Effector memory CD8-positive, alpha-beta T cell (primary cell): ENCODE measurements at places on chromosomes 2 and 18.

DNA sequence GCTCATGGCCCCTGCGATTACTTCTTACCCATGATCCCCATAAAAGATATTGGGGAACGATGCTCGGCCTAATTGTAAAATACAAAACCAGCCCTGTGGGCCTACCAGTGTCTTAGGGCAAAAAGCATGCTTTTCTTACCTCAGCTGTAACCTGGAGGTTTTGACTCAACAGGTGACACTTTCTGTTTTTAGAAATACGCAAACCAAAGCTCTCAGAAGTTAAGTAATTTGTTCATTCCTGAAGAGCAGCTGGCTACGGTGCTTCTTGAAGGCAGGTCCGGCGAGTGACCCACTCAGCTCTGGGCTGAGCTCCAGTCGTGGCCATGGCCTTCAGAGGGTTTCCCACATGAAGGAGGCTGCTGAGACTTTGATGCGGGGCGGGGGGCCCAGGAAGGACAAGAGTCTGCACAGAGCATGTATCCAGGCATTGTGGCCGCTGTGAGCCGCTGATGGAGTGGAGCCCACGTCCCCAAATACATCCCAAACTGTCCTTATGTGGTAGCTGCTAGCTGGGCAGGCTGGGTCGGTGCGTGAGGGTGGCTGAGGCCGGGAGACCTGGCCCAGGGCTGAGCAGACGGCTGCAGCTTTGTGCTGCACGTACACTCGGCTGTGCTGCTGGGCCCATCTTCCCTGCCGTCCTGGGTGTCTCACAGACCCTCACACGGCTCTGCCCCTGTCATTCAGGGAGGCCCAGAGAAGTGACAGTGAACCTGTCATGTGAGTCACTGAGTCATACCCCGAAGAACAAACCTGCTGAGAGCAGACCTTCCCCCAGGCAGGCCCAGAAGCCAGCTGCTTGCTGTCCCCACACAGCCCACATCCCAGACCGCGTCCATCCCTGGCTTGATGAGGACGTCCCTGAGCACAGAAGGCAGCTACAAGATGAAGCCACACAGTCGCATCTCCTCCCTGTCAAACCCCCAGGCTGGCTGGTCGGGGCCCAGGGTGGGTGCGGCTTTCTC is 34.1 kb downstream of the ITGB1BP1 start:
- no peaks in the 10 kb centered on the region for H3K36me3 ChIP-seq
- no peaks in the 10 kb centered on the region for H3K27me3 ChIP-seq
- H3K27ac ChIP-seq: no peak overlapping the region
- DNase-seq: no peak
- H3K4me1 ChIP-seq: no peaks in the 10 kb centered on the region

DNA sequence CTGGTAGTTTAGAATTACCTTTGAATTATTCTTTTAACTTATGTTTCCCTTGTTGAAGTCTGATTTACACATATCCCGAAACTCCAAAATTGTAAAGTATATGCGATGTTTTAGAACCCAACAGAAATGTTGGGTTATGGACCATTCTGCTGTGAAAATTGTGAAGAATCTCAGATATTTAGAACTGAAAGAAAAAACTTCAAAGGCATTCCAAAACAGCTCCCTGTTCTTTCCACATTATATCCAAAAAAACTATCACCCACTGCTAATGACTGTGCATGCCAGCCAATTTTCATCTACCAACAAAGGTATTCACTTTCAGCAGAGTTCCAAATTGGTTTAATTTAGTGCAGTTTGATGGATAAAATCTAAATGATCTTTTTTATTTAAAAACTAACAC is 21.5 kb upstream of the PDE1A start:
- no peak overlapping the region for H3K4me3 ChIP-seq
- H3K27me3 ChIP-seq: no peaks in the 10 kb centered on the region
- H3K36me3 ChIP-seq: no peaks in the 10 kb centered on the region
- H3K4me1 ChIP-seq: no peaks in the 10 kb centered on the region

DNA sequence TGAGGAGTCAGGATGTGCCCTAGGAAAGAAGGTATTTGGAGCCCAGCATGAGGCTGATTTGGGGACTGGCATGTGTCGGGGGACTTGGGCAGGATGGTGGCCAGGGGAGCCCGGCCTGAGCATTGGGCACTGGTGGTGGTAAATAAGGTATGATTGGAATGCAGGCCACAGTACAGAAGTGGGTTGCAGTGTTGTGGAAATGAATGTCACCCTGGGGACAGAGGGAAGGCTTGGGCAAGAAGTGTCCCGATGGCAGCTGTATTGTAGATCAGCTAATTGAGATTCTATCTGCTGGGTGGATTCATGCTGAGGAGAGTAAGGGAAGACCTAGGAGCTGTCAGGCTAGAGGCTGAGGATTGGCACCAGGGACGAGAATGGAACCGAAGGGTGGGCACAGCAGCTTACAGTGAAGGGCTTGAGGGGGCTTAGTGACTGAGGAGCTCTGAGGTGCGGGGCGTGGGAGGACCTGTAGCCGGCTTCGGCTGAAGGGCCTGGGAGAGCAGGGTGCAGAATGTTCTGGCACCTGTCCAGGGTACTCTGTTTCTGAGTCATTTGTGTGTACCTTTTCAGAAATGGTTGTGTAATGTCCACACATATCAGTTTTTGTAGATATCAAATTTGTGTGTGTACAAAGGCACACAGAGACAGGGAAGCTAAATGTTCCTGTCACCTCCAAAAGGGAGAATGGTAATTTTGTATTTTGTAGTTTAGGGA is 170.2 kb downstream of the PRKCE start:
- no peaks in the 10 kb centered on the region for H3K27me3 ChIP-seq
- no peak for DNase-seq
- peak overlapping the region; percentile 7 for H3K27ac ChIP-seq
- no peak overlapping the region for H3K4me3 ChIP-seq

- no peak for DNase-seq
- H3K36me3 ChIP-seq: no peaks in the 10 kb centered on the region
- H3K4me1 ChIP-seq: no peaks in the 10 kb centered on the region
- H3K27ac ChIP-seq: no peak overlapping the region
- H3K4me3 ChIP-seq: no peak overlapping the region
Measured at GRCh38 chr2:112204411-112204810, 50.4 kb downstream of the ZC3H8 start.

- no peaks in the 10 kb centered on the region for H3K36me3 ChIP-seq
- H3K4me1 ChIP-seq: peaks cover 5% of the 10 kb centered on the region
- H3K27me3 ChIP-seq: no peaks in the 10 kb centered on the region
- H3K27ac ChIP-seq: no peak overlapping the region
Measured at GRCh38 chr2:190561094-190561493, 26.6 kb upstream of the NEMP2 start.
